SW 1271 (cell line): ENCODE measurements at places on chromosomes 2 and 18.

DNA sequence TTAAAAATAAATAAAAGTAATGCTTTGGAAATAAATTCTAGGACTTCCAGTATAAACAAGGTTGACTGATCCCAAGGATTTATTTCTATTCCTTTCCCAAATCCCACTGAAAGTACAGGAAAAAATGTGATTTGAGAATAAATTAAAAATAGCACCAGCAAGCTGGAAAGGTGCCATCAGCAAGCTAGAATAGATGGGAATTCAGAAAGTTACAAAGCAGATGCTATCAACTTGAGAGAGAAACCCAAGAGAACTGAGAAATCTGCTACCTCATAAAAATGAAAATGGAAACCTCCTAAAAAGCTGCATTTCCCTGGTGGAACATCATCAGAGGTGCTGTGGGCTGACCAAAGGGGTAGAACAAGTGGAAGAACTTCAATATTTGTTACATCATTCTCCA, 148.6 kb upstream of the KCNJ3 start:
- no peak for DNase-seq

DNA sequence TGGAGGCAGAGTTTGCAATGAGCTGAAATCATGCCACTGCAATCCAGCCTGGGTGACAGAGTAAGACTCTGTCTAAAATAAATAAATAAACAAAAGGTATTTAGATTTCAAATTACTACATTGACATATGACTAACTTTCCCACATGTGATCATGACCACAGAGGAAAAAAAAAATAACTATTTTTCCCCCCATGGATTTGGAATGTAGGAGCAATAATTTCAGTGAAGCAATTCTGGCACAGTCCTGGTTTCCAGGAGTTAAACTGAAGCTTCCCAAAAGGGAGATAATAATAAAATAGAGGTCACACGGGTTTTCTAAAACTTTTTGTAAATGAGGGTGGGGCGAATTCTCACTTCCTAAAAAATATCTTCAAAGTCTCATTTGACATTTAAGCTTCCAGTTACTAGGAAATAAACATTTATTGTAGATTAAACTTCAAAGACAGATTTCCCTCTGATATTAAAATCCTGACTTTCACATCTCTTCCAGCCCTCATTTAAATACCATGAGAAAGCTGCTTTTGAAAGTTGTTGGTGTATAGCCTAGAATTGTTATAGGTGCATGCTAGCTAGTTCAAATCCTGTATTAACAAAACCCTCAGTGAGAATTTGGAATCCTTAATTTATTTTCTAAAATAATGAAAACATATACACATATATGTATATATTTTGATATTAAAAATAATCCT, 20.7 kb downstream of the SLC19A3 start:
- DNase-seq = no peak

DNA sequence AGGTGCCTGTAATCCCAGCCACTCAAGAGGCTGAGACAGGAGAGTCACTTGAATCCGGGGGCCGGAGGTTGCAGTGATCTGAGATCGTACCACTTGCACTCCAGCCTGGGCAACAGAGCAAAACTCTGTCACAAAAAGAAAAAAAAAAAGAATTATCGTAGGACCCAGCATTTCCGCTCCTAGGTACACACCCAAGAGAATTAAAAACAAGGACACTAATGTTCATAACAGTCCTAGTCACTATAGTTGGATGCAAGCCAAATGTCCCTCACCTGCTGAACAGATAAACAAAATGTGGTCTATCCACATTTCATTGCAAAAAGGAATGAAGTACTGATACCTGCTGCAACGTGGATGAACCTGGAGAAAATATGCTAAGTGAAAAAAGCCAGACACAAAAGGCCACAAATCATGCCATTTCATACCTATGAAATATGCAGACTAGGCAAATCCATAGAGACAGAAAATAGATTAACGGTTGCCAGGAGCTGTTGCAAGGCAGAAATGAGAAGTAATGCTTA, 21.2 kb downstream of the ADRA2B start:
- no peak for DNase-seq

DNA sequence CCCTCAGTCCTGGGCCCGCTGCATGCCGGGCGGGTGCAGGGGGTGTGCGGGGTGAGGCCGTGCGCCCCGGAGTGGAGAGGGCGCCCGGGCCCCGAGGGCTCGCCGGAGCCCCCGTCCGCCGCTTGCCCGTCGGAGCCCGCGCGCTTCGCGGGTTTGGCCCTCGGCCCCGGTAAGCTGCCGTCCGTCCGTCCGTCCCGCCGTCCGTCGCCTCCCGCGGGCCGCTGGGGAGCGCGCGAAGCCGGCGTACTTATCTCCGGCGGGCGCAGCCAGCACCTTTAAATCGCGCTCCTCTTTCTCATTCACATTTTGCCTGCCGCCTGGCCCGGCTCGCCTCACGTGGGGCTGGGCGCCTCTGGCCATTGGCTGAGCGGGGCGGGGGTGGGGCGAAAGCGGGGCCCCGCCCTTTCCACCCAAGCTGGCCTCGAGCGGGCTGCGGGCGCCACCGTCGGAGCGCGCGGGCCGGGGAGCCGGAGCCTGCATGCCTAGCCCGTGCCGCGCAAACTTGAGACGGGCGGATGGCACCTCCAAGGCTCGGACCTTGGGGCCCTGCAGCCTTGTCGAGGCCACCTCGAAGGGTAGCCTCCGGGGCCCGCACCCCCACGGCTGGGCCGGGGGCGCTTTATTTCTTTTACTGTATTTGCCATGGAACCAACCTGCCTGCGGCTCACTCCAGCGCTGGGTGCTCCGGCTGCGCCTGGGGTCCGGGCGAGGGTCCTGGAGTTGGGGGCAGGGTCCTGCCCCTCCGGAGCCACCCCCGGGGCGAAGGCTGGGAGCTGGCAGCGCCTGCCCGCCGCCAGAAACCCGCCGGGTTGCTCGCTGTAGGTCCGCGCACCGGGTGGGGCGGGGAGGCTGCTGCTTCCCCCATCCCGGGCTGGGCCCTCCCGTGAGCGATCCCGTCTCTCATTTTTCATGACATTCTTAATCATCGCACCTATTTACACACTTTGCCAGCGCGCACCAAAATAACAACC, at the start of gene GBX2:
TSS of gene GBX2 (minus strand) at position 277 of the 971 bp plus-strand sequence. CDS start 415 bp downstream, outside the sequence.
- peak; percentile 60 for DNase-seq

GRCh38 chr18:7927119-7927518, 360.0 kb downstream of the PTPRM start:
- no peak for DNase-seq

- peak; percentile 10 for DNase-seq
Observed at GRCh38 chr2:102235491-102235890, 48.7 kb downstream of the IL1RL2 start.

DNA sequence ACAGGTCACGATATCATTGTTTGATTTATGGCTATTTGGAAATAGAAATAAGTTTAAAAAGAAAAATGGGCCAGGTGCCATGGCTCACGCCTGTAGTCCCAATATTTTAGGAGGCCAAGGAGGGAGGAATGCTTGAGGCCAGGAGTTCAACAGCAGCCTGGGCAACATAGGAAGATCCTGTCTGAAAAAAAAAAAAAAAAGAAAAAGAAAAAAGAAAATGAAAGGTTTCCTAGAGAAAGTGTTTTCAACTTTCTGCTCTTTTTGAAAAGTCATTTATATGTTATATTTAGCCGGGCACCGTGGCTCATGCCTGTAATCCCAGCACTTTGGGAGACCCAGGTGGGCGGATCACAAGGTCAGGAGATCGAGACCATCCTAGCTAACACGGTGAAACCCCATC, 3.2 kb downstream of the NDUFB3 start:
- no peak for DNase-seq

DNA sequence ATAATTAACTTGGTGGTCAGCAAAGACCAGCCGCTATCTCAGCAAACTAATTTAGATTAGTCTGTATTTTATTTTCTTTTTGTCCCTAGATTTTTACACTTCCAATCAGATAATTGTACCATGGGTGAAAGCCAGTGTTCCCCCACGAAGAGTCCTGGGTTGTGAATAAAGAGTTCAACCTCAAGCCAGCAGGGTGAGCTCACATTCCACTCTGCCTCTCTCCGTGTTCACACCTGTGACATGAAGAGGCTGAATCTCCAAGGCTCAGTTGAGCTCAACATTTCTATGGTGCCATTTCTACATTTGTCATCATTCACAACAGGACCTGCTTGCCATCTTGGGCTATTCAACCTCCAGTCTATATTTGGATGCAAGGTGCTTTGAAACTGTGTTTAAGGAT, 771.5 kb downstream of the GALR1 start:
- DNase-seq = no peak

GRCh38 chr18:14026199-14026598, 106.0 kb downstream of the ZNF519 start:
- no peak for DNase-seq

DNA sequence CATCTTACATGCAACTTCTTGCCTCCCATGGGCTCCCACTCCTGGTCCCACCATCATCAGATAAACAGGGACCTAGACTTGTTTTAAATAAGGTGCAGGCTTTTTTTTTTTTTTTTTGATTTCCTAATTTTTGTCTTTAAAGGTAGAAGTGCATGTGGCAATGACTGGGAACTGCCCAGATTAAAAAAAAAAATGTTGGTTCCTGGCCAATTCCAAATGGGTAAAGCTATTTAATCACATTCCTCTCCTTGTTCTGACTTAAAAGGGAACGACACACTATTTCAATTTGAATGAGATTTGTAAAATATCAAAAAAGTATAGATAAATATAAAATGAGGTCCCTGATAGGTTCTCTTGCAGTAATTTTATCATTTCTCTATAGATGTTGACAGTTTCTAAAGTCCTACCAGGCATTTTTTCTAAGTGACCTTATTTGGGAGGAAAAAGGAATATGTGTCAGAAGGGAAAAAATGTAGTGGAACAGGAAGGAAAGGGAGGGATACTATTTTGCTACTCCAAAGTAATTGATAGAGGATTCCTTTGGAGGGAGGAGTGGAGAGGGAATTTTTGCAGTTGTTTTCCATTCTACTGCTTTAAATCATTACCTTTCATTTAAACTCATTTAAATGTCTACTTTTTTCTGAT, 43.3 kb downstream of the DDX1 start:
- no peak for DNase-seq

- no peak for DNase-seq
Observed at GRCh38 chr2:85111819-85112281, 21.3 kb upstream of the TCF7L1 start.

GRCh38 chr2:127612111-127612822, 33.7 kb upstream of the GPR17 start:
- DNase-seq = no peak

- no peak for DNase-seq
Observed at GRCh38 chr2:230471074-230471473, 55.1 kb downstream of the SP100 start.

- no peak for DNase-seq
Observed at GRCh38 chr2:105883911-105884694, 139.4 kb downstream of the NCK2 start.

- no peak for DNase-seq
Observed at GRCh38 chr18:10838553-10838952, 310.8 kb downstream of the PIEZO2 start.

- no peak for DNase-seq
Observed at GRCh38 chr2:238225911-238226697, 13.7 kb downstream of the HES6 start.

- DNase-seq = no peak
Observed at GRCh38 chr18:40911582-40912254, 1043.3 kb upstream of the PIK3C3 start.

DNA sequence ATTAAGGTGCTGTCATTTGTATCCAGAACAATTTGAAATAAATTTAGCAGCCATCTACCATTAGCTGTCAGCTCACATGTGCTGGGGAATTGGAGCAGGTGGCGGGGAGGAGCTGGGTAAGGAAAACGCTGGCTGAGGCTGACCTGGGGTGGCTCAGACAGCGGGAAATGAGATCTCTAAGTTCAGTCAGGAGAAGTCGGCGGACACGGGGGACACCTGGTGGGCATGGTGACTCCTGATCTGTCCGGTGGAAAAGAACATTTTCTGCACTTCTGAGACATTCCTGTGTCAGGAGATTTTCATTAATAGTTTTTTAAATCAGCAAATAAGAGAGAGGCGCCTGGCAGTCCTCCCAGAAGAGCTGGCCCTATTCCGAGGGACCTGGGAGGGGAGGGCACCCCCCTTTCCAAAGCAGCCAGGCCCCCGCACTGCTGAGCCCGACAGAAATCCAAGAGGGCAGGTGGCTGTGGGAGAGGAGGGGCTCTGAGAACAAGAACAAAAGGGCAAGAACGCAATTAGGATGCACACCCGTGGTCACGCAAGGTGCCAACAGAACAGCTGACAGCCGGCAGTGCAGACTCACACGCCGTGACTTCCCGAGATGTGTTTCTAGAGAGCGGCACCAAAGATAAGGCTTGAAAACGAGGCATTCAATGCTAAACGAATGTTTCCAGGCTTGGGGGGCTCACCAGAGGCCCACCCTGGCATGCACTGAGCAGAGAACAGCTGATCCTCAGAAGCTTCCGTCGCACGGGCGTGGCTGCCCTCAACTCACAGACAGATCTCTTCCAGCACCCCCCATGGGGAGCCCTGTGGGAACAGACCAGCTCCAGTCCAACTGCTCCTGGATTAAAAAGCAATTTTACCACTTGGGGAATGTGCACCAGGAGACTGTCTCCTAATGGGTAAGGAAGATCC, 26.4 kb downstream of the SLC66A2 start:
- DNase-seq = no peak

DNA sequence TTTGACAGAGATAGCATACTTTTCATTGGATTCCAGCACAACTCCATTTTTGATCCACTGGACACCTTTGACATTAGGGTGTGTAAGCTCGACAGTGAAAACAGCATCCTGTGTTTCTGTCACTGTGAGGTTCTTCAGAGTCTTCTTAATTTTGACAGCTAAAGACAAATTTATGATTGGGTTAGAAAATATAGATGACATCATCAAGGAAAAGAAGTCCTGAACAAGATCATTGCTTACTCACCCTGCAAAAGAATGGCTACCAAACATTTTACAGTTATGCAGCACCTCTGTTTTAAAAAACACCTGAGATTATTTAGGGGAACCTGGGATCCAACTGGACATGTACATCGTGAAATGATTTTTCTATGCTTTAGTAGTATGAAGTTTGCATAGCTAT, 36.7 kb downstream of the TTN start:
- DNase-seq = no peak

- DNase-seq = no peak
Observed at GRCh38 chr2:69026026-69026425, 13.0 kb downstream of the ANTXR1 start.

- DNase-seq = no peak
Observed at GRCh38 chr18:49853436-49853835, 40.1 kb upstream of the ACAA2 start.

DNA sequence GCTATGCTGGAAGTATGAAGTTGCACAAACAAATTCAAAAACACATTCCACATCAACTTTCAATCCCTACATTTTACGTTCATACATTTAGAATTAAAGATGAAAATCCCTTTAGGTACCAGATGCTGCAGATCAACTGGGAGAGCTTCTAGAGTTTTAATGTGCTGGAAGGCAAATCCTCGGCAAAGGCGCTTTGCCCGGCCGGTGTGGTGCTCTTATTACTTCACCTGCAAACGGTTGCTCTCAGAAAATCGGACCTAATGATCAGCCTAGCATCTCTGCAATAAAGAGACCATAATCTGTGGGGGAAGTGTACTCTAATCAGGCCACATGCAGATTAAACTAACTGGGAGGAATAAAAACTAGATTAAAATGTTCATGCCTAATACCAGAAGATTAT, 513.8 kb downstream of the ZEB2 start:
- no peak for DNase-seq

GRCh38 chr2:100757621-100758394, 62.1 kb upstream of the NPAS2 start:
- DNase-seq = no peak
